ENCODE measurements at places on chromosomes 7 and 10.

DNA sequence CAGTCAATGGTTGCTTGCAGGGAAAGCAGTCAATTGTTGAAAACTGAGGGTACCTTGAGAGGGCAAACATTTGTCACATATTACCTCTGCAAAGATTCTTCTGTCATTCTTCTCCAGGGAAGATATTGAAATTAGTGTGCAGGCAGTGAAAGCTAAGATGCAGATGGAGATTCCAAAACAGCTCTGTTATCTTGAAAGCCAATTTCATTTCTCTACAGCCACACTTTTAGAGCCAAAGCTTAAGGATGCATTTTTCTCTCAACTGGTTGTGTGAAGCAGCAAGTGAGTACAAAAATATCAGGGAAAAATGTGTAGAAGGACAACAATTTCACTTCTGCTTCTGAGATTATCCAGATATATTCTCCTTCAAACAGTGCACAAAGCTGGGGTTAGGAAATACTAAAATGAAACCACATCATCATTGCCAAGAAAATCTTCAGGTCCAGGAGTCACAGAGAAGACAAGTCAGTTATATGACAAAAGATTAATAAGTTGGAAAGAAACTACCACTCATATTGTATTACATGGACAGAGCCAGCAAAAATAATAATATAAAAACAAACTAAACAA lies 16.3 kb downstream of the SGMS1 start:
- DNase-seq = peak; percentile 29

- no peak for DNase-seq
Observed at GRCh38 chr7:79063019-79063698, 390.3 kb downstream of the MAGI2 start.

DNA sequence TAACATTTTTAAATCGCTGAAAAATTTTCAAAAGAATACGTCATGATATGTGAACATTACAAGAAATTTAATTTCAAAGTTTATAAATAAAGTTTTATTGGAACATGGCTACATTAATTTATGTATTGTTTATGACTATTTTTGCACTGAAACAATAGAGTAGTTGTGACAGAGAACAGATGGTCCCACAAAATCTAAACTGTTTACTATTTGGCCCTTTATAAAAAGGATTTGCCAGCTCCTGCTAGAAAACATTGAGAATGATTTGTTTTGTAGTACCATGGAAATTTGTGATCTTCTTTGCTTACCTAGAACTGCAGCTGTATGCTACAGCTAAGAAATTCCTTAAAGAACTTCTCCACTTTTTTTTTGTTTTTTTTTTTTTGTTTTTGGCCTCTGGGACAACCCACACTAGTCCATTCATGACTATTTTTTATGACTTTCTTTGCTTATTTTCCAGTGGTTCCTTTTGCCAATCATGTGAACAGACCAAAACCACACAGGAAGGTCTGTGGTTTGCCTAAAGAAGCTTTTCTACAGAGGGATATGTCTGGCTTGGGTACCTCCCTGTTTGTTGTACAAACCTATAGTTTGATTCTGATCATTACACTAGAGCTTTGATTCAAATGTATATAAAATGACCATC lies 55.7 kb downstream of the ST7 start:
- DNase-seq = peak; percentile 44

DNA sequence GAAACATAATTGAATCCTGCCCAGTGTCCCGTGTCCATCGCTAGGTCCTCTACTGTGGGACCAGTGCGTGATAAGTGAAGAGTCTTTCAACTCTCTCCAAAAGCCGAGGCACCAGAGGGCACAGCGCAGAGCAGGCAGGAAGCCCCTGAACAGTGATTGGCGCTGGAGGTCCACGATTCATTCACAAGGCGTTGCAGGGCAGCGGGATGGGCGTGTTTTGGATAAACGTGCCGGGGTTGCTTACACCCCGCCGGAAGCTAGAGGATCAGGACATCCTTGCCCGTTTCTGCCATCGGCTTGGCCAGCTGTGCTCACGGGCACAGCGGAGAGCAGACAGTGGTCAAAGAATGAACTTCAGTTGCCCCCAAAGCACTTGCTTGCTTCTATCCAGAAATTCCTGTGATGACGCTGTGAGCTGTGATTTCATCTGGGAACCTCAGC lies 86.0 kb upstream of the PFKP start:
- no peak for DNase-seq

DNA sequence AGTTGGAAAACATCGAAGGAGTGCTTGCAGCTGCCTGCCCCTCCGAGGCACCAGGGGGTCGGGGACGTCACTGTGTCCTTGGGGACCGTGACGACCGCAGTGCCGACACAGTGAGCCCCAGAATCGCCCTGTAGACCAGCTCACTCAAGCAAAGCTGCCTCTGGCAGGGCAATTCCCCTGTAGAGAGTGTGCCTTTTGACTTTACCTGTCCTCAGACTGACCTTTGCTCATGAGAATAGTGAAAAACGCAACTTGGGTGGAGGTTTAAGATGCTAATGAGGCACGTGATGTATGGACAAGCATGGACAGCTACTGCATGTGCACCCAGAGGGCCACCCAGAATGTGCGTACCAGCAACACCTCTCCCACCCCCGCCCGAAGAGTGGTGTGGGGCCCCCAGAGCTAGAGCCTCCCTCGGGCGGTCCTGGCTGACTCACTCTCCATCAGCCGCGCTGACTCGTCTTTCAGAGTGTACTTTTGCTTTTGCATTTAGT lies 271.9 kb downstream of the ADARB2 start:
- DNase-seq = no peak

- no peak for DNase-seq
Observed at GRCh38 chr10:20768843-20769242, 128.3 kb downstream of the NEBL start.

GRCh38 chr10:93807371-93807770 lies 49.6 kb downstream of the LGI1 start:
- no peak for DNase-seq

DNA sequence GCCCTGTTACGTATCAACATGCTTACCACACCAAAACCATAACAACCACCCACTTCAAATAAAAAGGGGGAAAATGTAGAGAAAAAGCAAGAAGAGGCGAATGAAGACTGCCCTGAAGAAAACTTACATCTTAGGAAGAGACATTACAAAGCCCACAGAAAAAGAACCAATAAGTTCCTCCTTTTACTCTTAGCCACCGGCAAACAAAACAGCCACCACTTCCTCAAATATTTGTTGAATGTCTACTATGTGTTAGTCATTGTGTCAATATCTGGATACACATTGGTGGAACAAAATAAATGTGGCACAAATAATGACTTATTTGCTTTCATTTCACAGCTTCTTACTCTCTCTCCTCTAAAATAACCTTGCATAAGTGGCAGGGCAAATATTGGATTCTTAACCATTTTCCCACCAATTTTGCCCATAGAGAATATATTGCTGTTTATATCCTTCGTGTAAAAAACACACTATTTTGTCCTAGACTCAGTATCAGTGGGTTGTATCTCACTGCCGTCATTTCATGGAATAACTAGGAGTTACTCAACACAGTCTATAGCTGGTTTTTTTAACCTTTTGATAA lies 106.8 kb downstream of the ANK3 start:
- peak; percentile 90 for DNase-seq

DNA sequence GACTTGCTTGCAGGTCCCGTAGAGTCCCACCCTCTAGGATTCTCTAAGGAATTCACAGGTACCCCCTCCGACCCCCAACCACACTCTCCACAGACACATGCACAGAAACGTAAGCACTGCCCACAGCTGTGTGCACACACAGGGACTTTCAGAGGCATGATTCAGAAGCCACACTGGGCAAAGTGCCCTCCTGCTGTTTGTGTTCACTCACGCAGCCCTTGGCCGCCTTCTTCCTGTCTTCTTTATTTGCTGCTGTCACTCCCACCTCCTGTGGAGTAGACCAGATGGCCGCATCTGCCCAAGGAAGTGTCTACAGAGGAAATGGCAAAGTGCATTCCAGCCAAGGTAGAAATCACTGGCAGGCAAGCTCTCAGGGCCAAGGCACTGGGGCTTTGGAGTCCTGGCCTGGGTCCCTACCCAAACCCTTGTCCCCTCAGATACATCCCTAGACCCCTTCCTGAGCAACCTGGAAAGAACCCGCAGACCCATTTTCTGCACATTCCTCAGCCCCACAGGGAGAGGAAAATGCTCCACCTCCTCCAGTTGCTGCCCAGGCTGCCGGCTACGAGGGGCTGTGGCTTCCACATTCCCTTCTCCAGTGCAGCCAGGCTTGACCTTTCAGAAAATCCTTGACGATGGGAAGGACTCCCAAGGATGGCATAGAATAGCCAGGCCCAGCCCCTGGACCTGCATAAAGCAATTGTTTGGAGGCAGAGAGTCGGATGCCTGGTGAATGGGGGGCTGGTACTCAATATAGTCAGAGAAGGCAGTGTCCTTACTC lies 21.6 kb upstream of the GIMAP8 start:
- peak; percentile 79 for DNase-seq

DNA sequence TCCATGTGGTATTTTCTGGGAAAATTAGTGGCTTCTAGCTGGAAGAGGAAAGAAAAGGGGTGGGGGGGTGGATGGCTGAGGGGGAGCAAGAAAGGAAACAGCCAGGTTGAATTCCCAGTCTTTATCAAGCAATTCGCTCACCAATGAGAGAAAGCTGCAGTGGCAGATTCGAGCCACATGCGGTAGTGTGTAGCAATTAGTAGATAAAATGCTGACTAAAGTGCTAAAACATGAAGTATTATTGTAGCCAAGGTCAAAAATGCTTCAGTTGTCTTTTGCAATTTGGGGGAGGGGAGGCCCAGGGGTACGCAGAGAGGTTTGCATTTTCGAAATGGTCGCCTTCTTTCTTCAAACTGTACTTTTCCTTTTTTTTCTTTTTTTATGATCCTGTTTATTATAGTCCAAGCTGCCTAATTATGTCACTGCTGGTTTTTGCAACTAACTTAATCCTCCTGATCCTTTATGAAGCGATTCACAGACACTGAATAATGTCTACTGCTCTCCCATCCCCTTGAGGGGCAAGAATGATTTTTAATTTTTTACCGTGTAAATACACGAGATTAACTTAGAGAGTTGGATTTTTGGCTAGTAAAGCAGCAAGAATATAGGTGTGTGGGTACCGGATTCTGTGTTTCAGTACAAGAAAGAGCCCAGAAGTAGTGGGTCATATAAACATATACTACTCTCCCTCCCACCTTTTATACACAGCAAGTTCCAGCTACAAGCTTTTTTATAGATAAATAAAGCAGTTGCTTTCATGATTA lies 3.6 kb upstream of the ARID5B start:
- peak; percentile 56 for DNase-seq

- DNase-seq = no peak
Observed at GRCh38 chr7:21345361-21345760, 82.5 kb upstream of the SP4 start.

DNA sequence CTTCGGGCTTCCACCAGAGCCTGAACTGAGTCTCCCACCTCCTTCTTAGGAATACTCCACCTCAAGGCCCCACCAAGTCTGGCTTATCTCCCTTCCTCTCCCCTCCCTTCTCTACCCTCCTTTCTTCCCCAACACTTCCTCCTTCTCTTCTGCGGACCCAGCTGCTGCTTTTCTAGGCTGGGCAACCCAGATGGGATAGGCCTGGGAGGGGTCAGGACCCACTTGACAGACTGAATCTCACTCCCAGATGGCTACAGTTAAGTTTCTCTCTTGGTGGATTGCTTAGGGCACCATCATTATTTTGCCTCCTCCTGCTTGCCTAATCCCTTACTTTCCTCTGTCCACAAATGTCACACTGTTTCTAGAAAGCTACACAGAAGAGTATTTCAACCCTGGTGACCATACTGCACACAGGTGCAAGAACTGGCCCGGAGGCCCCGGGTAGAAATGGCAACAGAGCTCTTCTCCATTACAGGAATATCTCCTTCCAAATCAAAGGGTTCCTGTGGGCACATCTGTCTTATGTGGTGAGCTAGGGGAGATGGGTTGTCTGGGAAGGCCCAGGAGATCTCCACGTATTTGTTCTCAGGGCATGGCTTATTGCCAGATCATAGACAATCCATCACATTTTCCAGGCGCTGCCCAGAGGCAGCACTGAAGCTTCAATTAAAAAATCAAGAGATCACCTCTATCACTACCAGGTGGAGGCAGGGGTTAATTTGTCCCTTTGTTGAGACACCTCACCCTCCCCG lies 5.1 kb upstream of the HOXA11 start:
- no peak for DNase-seq

GRCh38 chr7:44051611-44052220 lies 7.2 kb downstream of the DBNL start:
- DNase-seq = no peak

DNA sequence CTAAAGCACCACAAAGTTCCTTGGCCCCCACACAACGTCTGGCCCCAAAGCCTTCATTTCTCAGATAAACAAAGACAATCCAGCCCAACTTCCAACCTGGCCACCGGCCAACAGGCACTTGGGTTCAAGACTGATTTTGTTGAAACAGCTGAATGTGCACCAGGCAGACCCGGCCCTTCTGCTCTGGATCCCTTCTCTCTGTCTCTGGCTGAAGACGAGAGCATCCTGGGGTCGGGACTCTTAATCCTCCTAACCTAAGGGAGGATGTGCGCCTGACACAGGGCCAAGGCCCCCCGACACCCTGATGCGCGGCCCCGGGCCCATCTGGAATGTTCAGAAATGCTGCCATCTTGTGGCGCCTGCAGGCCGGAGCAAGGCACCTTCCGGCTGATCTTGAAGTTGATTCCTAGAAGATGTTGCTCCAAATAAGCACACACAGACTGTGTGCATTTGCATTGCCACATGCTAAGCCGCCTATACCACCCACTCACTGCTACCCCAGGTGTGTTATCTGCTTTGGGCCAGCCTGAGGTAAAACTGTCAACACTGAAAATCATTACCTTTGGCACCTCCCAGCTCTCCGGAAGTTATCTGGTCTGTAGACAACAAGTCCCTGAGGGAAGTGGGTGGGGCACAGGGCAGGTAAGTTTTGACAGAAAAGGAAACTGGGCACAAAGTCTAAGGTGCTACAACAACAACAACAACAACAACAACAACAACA lies 98.4 kb upstream of the HABP2 start:
- peak; percentile 29 for DNase-seq

- DNase-seq = no peak
Observed at GRCh38 chr7:29122081-29122480, 24.3 kb downstream of the CPVL start.

Data from inflammatory macrophage treated with lipopolysaccharide for 4 hours (primary cell).